IMR-90 (cell line): ENCODE measurements at places on chromosomes 1 and 21. TPM values are rescaled to one million over a fixed set of nuclear protein-coding genes. Genes with fewer than 3 reads are reported as not detected.

The ANXA9 gene
- total RNA-seq, result under 0.01 and 0.36 TPM in 2 replicates

DNA sequence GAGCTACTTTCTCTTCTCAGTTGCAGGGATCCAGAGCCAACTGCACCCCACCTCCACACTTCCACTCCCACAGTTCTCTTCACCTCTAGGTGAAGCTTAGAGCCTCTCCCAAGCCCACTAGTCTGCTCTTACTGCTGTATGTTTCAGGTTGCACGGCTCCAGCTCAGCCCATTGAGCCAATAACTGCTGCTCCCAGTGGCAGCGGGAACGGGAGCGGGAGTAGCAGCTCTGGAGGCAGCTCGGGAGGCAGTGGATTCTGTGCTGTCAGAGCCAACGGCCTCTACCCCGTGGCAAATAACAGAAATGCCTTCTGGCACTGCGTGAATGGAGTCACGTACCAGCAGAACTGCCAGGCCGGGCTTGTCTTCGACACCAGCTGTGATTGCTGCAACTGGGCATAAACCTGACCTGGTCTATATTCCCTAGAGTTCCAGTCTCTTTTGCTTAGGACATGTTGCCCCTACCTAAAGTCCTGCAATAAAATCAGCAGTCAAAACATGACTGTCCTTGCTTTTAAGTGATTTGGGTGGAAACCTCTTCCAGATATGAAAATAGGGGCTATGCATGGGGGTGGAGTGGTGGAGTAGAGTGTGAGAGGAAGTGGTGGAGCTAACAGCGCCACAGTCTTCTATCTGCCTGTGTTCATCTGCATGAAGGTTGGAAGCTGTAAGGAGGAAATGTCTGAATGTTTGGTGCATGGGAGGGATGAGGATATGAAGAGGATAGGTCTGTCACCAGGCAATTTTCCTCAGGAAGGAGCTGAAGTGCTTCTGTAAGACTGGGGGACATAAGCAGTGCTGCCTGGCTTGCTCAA, 29.6 kb downstream of the CHIA start:
- peaks cover 3% of the 10 kb centered on the region for H3K27me3 ChIP-seq
- no peak for DNase-seq
- no peaks in the 10 kb centered on the region for H3K36me3 ChIP-seq
- no peaks in the 10 kb centered on the region for H3K4me1 ChIP-seq
- H3K4me3 ChIP-seq, result no peak overlapping the region

- H3K27ac ChIP-seq, result no peak overlapping the region
- no peaks in the 10 kb centered on the region for H3K36me3 ChIP-seq
- no peaks in the 10 kb centered on the region for H3K27me3 ChIP-seq
- no peak overlapping the region for H3K4me3 ChIP-seq
- H3K4me1 ChIP-seq, result no peaks in the 10 kb centered on the region
Observed at GRCh38 chr1:238592621-238593020, 701.9 kb upstream of the ZP4 start.

The KPRP gene
- total RNA-seq, result not detected in 2 replicates

The NMNAT2 gene
- total RNA-seq, result 0.36 and 0.56 TPM in 2 replicates

DNA sequence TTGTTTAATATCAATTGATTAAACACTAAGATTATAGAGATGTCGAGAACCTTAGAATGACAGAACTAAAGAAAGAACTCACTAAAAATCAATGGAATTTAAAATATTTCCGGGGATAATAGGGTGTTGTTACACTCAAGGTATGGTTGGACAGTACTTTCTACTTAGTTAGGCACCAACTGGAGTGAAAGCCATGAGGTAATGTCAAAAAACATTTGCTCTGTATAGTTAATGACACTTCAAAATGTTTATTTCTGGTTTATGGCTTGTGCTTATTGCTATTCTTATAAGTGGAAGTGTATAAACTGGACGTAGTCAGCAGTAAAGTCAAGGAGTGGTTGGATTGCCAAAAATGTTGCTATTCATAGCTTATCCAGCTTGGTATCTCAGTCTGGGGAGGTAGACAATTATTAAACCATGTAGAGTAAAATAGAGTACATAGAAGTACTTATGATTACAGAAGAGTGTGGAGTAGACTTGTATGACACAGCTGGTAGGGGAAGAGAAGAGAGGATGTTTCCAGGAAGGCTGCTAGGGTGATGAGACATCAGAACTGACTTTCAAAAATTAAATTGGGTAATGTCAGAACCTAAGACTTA, 56.5 kb upstream of the BMP8A start:
- H3K27me3 ChIP-seq, result no peaks in the 10 kb centered on the region
- H3K4me3 ChIP-seq, result no peak overlapping the region
- no peak overlapping the region for H3K27ac ChIP-seq
- H3K36me3 ChIP-seq, result peaks cover 48% of the 10 kb centered on the region
- peaks cover 8% of the 10 kb centered on the region for H3K4me1 ChIP-seq

- H3K27ac ChIP-seq, result no peak overlapping the region
- no peak overlapping the region for H3K4me3 ChIP-seq
- no peak for DNase-seq
Observed at GRCh38 chr21:25296252-25296651, 311.0 kb downstream of the MRPL39 start.
